ENCODE measurements at places on chromosomes 6 and 20. TPM values are rescaled to one million over a fixed set of nuclear protein-coding genes. Genes with fewer than 3 reads are reported as not detected.

The OGFR gene
- total RNA-seq, result 69.7 TPM

The GSTA2 gene
- not detected for total RNA-seq

The HDGFL1 gene
- total RNA-seq, result not detected

The HUS1B gene
- 0.17 TPM for total RNA-seq

The LIN28B gene
- not detected for total RNA-seq

The CLVS2 gene
- under 0.01 TPM for total RNA-seq

The PRKN gene
- total RNA-seq, result 2.4 TPM

The PRR18 gene
- total RNA-seq, result not detected

The PAX1 gene
- not detected for total RNA-seq

The WRNIP1 gene
- total RNA-seq, result 75.0 TPM

The VEGFA gene
- total RNA-seq, result 326 TPM

The CDKN1A gene
- total RNA-seq, result 669 TPM

Measured in LHCN-M2 (cell line).